ENCODE measurements at places on chromosomes 2 and 18. TPM values are rescaled to one million over a fixed set of nuclear protein-coding genes. Genes with fewer than 3 reads are reported as not detected.
A peak's percentile ranks its signal among the peaks of the same experiment; 100 is the strongest.

The CCDC85A gene
- 2.8 TPM for polyA plus RNA-seq

DNA sequence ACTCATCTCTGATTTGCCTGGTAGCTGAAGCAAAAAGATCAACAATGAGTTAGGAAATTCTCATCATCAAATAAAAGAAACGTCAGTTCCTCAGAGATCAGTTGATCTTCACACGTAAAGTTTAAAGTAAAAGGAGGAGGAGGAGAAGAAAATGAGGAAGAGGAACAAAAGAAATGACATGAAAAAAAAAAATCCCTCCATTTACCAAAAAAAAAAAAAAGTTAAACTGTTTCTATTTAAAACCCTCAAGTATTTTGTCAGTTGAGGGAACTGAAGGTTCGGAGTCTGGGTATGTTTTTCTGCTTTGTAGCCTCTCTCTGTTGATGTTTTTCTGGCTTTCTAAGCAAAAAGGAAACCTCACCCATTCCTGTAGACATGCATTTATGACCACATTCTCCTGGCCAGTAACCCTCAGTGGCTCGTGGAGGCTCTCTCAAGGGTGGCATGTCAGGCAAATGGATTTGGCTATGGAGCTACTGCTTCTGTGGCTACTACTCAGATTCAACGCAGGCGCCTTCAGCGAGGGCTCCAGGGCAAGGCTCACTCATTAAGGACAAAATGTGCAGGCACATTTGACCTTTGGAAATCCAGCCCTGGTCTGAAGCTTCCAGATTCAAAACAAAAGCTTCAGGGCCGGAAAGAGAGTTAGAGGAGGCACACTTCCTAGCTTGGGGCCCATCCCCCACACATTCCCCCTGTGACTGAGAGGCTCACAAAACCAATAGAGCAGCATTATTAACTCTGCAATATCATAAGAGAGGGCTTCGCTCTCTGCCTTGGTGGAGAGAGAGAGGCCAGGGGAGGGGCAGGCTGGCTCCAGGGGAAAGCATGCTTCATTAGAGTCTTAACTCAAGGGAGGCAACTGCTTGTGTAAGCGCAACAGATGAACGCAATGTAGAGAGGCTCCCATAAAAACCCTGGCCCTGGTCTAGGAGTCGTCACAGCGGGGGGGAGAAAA lies 22.3 kb downstream of the KLF7 start:
- peak; percentile 80 for DNase-seq

GRCh38 chr2:211351987-211352386 lies 795.6 kb downstream of the CPS1 start:
- no peak for DNase-seq

- no peak for DNase-seq
These were observed 581 bp downstream of the CAPN14 start for GRCh38 chr2:31216734-31217133.

GRCh38 chr2:44148999-44149398 lies 19.7 kb upstream of the PPM1B start:
- DNase-seq = no peak

GRCh38 chr2:120446236-120447126 lies 100.5 kb downstream of the INHBB start:
- no peak for DNase-seq

DNA sequence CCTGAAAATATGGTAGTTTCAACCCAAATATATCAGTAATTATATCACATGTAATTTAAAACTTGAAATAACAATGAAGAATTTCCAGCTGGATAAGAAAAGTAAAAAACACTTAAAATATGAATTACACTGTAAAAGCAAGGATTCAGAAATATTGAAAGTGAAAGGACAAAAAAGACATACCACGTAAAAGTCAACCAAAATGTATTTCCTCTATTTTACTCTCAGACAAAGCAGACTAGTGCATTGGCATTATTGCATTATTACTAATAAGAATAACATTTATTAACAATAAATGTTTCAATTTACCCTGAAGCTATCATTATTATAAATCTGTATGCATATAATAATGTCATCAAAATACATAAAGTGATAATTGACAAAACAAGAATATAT lies 445.1 kb upstream of the TRIB2 start:
- no peak for DNase-seq

DNA sequence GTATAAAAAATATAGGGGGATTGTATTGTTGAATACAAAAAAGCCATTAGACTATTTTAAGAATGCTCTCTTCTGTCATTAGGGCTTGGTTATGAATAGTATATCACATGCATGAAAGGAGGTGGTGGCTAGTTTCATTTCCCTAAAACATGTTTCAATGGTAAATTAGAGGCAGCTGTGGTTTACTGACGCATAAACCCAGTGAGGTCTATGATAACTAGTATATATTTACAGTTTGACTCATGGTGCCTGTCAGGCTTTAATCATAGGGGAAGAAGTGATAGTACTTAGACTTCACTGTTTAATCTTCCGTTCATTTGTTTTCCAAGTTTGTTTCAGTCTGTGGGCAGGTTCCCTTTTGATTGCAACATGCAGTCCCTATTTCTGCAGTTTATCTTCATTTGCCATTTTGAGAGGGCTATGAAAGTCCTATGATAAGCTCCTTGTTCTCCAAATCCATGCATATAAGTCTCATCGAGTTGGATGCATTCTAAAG lies 55.1 kb upstream of the MAP4K3 start:
- DNase-seq = no peak

Measured in heart right ventricle (tissue), 16 donors.